ENCODE measurements at places on chromosomes 12 and 14.
A peak's percentile ranks its signal among the peaks of the same experiment; 100 is the strongest.

DNA sequence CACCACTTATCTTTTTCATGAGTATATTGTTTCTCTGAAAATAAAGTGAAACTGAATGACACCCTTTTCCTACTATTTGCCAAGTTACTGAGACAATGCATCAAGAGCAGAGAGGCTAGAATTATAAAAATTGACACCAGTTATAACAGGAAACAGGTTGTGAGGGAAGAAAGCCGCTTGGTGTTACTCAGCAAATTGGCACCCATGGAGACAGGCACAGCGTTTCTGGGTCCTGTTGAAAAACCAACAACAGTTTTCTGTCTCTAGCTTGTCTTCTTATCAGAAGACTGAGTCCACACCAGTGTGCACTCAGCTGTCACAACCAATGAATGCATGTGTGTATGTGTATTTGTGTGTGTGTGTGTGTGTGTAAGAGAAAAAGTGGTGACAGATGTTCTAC, 267.7 kb downstream of the KCNH5 start:
- DNase-seq, result no peak

DNA sequence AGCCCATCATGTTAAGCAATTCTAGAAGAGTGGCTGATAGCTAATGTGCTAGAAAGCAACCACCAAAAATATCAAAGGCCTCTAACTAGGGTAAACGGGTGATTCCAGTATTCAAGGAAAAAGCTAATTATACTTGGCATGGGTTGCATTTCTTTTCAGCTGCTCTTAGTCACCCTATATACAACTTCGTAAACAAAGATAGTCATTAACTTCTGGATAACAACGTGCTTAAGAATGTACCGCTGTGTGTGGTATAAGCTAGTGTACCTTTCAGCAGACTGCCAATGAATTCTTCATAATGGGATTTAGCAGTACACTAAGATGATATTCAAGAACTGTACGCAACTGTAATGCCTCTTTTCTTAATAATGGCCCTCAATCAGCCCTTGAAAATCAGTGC, 42.2 kb upstream of the SLC6A13 start:
- DNase-seq, result no peak

GRCh38 chr14:59126714-59127436, 61.6 kb upstream of the DAAM1 start:
- peak; percentile 4 for DNase-seq

GRCh38 chr12:53558631-53559030, 51.3 kb upstream of the NPFF start:
- DNase-seq, result no peak

DNA sequence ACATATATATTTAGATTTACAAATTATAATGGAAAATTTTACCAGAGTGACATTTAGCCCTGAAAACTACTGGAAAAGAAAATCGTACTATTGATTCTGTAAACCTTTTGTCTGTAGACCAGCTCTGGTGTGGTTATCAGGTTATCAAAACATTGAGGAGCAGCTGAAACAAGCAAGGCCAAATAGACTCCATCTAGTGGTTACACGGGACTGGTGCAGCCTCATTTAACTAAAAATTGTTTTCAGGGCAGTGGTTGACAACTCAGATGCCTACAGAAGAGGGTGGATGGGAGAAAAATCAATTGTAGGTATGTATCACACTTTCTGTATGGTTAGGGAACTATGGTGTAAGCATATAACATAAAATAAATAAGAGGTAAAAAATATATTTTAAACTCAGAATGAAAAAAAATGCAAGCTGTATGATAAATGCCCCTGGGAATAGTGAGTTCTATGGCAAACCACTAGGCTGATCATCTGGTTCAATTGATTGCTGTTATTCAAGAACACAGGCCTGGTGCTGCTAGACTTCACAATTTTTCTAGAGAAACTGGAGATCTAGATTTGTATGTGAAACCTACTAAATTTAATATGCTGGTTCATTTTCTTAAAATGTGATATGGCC, 51.2 kb downstream of the ACSS3 start:
- DNase-seq, result no peak

DNA sequence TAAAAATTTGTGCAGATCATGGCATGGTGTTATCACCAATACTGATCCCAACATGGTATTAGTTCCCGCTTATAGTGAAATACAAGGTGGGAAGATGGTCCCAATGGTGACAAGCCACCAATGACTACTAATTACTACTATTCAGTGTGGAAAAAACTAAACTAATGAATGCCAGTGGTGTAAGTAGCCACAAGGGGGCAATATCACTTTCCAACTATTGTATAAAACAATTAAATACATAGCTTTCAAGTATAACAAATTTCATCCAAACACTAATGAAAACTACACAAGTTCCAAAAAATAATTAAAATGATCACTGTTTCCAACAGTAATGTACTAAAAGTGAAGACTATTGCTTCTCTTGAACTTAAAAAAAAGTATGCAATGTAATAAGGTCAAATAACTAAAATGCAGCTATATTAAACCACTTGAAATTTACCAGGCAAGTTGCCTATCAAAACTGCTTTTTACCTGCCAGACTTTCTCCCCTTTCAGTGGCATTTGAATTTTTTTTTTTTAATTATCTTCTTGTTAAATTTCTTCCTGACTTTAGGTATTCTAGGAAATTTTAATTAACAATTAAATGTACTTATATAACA, 58.0 kb downstream of the PAPLN start:
- DNase-seq, result no peak

DNA sequence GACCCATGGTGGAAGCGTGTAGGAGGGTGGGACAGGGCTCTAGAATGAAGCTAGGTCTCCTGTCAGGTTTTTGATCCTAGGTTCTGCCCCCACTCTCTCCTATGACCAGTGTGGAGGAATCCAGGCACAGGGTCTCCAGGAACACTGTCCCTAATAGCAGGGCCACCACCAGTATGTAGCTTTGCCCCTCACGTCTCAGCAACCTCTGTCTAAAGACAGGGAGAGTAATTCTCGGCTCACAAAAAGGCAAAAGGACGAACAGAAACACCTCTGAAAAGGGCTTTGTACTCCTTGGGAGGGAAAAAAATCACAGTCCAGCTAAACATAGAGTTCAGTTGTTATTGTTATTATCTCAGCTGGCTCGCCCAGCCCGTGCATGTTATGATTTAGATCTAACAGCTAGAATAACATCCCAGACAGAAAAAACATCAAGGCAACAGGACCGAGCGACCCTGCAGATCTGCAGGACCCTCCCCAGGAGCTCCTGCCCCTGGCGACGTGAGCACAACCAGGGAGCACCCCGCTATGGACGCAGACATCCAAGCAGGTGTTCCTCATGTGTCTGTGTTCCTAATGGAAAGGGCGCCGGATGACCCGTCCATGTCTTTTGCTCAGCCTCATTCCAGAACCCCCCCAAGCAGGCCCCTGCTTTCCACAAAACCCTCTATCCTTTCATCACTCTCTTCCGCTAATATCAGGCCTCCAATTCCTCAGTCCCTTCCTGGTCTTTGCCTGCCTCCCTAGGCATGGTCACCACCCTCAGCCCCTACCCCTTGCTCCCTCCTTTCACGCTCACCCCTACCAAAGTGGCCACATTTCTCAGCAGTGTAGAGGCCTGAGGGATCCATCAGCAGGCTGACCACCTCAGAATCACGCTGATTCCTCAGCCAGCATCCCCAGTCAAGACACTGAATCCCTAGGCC, 14.2 kb upstream of the SLC6A12 start:
- DNase-seq, result no peak

- no peak for DNase-seq
Measured at GRCh38 chr12:74896186-74896585, 313.5 kb downstream of the KCNC2 start.

- DNase-seq, result no peak
Measured at GRCh38 chr12:56626701-56627100, 3.4 kb downstream of the BAZ2A start.

GRCh38 chr12:30965613-30965985, 39.1 kb downstream of the TSPAN11 start:
- DNase-seq, result no peak

DNA sequence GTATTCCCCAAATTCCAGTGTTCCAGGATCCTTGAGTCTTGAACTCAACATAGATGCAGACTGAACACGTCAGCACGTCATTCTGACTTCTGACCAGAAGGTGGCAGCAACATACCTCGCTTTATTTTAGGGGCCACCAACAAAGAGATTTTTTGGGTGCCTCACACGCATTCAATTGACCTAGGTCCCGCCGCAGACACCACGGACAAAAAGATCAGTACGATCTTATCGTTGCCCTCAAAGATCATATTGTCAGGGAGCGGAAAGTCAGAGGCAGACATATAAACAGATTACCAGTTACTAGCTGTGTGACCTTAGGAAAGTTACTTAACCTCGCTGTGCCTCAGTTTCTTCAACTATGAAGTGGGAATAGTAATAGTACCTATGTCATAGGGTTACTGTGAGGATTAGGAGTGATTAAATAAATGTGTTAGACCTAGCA, 6.5 kb upstream of the PRPH start:
- peak; percentile 75 for DNase-seq

- no peak for DNase-seq
Measured at GRCh38 chr12:120711411-120711810, 1.2 kb downstream of the UNC119B start.

DNA sequence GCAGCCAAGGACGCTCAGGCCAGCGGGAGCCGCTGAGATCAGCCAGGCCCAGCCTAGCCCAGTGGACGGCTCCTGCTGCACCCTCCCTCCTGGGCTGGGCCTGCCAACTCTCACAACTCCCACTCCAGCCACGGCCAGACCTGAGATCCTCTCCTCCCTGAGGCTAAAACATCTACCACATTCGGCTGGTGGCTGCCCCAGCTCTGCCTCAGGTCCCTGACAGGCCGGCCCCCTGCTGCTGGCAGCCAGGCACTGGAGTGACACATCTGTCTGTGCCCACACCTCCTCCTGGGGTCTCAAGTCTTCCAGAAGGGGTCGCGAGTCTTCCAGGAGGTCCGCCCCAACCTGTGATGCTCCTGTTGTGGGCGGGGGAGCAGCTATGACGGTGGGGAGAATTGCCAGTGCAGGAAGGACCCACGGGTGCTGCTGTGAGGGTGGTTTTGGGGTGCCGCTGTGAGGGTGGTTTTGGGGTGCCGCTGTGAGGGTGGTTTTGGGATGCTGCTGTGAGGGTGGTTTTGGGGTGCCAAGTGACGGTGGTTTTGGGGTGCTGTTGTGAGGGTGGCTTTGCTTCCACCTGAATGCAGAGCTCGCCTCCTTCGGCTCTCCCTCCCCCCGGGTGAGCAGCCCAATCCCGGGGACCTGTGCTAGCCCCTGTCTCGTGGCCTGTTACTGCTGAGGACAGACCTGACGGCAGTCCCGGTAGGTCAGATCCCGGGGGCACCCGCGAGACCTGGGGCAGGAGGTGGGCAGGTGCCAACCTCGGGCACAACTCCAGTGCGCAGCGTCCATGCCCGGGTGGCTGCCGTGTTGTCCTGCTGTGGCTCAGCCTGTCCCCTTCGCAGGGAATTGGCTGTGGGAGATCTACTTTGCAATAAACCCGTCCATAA, 27.5 kb upstream of the C14orf180 start:
- no peak for DNase-seq

DNA sequence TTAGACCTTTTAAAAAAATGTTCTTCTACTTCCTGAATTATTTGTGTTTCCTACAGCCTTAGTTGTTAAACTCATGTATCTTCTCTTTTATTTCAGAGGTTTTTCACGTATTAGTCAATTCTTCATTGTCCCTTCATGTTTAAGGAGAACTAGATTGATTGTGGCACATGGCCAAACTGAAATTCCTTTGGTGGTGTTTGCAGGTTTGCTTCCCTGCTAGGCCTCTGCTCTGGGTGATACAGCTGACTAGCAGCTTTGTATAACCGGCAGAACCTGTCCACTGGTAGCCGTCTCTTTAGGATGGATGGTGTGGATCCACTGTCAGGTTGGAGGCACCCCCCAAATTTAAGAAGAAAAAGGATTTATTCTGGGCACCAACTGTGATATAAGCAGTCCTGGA, 262.1 kb downstream of the FBXL14 start:
- DNase-seq, result no peak

DNA sequence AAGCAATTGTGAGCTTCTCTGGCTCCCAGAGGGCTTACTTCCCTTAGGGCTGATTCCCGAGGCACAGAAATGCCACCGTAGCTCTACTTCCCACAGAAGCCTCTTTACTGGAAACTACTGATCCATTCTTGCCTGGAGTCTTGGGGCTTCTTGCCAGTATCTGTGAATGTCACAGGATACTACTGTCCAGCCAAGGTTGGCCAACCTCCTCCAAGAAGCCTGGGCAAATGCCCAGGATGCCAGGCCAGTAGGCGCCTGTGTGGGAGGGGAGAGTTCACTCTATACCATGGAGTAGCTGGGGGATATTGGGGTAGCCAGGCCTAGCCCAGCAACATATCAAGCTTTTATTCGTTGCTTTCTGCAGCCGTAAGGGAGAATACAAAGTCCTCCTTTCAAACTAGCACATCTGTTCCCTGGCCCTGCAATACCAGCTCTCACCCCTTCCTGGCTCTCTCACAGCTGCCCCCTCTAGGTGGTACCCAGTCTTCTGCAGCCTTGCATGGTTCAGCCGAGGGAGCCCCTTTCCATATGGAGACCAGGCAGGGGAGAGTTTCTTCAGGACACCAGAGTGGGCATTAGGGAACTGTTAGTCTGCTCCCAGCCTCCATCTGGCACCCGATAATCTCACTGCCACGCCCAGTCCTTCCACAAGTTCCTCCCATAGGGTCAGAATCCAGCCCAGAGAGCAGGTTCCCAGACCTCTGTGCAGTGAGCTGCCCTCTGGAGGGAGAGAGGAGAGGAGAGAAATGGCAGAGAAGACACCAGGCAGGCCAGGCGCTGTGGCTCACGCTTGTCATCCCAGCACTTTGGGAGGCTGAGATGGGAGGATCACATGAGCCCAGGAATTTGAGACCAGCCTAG, 24.3 kb upstream of the PLEK2 start:
- no peak for DNase-seq
